Stimulated activated CD8-positive, alpha-beta memory T cell treated with anti-CD3 and anti-CD28 coated beads, Interleukin-2, amount 100 ng/mL, for 1 hour (primary cell): ENCODE measurements at places on chromosomes 1 and 21.

DNA sequence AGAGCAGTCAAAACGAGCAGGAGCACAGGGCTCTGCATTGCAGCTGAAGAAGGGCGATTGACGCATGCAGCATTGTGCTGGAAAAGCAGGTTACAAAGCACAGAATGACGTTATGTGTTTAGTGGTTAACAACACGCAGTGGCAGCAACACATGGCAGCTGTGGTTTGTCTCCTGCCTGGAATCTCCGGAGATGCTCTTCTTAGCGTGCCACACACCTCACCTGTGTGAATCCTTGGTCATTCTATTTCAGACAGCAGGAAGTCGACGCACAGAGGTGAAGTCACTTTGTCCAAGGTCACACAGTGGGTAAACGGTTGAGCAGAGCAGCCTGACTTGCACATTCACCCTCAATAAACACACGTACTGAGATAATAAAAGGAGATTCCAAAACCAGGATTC is 14.7 kb downstream of the OBSCN start:
- DNase-seq = no peak

GRCh38 chr1:32199717-32200072 is 700 bp upstream of the CCDC28B start:
- no peak for DNase-seq

GRCh38 chr1:227926216-227926791 is 21.4 kb downstream of the WNT9A start:
- DNase-seq = no peak

DNA sequence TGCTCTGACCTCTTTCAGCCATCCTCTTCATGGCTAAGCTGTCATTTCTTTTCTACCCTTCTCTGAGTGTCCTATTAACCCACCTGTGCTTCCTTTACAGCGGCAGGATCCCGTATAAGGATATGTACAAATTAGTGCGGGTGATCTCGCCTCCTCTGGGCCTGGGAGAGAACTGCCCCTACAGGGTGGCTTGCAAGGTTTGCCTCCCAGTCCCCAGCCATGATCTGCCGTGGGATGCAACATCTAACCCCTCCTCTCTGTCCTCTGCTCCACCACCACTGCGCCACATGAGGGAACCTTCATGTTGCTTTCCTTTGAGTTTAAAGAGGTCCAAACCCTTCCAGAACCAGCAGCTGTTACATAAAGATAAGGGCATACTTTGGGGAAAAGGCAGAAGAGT is 282.2 kb downstream of the ZNF648 start:
- no peak for DNase-seq

GRCh38 chr1:9654051-9654833 is 2.7 kb downstream of the PIK3CD start:
- no peak for DNase-seq

DNA sequence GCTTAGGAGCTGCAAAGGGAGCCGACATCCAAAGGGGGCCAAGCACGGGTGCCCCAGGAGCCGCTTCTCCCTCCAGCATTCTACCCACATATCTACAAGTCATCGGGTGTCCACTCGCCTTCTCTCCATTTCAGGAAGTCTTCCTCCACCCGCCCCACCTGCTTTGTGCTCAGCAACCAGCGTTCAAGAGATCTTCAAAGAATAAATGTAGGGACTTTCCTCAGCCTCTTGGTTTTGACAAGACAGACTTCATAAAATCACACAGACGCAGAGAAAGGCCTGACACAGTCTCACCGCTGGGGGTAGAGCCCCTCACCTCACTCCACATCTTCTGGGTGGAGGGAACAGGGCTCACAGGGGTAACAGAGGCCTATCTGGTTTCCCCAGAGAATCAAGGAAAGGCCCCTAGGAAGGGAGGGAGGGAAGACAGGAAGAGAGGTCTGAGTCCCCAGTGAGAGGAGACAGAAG is 49.5 kb downstream of the SSBP3 start:
- no peak for DNase-seq

DNA sequence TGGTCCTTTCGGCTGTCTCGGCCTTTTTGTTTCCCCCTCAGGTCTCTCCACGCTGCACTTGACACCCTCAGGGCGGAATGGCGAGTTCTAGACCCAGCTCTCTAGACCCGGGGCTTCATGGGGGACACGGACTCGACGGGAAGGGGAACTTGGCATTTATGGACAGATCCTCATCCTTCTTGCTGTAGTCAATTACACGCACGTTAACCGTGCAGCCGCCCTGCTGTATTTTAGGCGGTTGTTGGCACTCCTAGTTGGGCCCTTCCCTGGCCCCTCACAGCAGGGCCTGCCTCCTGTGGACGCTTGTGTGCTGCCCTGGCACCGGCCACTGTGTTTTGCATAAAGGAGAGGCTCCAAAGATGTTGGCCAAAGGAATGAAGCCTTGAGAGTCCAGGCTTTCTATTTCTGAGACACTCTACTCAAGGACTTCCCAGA is 558 bp upstream of the BTG3 start:
- DNase-seq = no peak

DNA sequence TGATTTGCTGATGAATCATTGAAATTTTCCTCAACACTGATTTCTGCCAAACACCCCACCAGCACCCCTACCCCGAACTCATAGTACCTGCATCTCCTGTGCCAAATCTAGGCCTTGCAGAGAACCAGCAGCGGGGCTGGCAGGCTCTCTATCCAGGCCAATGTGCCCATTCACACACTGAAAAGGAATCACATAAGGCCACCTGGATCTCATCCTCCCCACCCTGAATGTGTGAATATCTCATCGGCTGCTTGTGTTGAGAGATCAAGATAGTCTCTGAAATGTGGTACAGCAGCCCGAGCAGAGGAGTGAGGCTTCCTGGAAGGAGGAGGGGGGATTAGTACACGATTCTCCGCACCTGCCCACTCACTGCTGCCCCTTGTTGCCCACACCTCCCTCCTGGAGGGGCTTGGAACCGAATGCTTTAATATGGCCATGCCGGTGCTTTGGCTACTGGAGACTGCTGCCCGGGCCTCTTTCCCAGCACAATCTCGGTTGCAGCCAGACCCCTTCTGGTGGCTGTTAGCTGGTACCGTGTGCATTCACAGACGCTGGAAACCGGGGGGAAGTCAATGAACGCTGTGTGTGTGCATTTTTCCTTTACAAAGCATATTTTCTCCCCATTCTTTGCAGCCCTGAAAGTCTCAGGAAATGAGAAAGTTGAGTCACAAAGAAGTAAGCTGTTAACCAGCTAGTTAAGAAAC is 619.5 kb downstream of the MATN1 start:
- DNase-seq = no peak

DNA sequence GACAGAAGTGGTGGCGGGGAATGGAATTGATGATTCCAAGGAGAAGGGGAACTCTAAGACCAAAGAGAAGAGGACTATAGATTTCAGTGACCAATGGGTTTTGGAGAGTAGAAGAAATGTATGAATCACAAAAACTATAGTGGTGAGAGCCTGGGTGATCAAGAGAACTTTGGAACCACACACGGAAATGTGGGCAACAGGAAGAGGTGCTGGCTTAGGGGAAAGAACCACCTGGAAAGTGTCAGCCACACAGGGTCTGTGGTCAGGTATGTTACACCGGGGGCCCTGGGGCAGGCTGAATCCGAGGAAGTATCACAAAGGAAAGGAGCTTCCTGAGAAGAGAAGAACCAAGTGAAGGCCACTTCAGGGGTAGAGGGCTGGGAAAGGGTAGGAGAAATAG is 11.5 kb upstream of the CHIA start:
- no peak for DNase-seq

- DNase-seq = no peak
Measured at GRCh38 chr1:112798292-112798691, 83.2 kb upstream of the PPM1J start.

DNA sequence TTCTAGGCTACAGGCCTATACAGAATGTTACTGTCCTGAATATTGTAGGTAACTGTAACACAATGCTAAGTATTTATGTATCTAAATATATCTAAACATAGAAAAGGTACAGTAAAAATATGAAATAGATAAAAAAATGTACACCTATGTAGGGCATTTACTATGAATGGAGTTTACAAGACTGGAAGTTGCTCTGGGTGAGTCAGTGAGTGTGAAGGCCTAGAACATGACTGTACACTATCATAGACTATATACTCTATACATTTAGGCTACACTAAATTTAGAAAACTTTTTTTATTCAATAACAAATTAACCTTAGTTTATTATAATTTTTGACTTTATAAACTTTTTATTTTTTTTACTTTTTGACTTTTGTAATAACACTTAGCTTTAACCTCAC is 136.9 kb downstream of the DUSP10 start:
- no peak for DNase-seq

GRCh38 chr1:9368356-9368755 is 75.7 kb downstream of the SPSB1 start:
- no peak for DNase-seq

- no peak for DNase-seq
Measured at GRCh38 chr1:37930246-37931101, 16.4 kb downstream of the INPP5B start.

DNA sequence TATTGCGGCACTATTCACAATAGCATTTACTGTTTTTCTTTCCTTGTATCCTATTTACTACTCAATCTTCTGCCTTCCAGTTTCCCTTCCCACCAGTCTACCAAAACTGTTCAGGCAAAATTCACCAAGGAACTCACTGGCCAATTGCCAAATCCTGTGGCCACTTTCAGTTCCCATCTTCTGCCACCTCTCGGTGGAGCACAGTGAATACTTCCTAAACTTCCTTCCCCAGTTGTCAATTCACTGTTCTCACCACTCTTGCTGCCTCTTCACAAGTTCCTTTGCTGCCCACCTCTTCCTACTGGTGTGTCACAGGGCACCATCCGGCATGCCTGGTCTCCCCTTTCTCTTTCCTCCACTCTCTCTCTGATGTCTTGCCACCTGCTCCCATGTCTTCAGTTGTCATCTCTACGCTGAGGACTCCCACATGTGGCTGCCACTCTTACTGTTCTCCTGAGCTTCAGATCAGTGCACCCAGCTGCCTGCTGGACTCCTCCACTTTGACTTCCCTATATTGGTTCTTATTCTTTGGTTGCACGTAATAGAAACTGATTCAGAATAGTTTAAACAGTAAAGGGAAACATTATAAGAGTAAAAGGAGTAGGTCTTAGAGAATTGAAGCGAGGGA is 114.4 kb downstream of the PIK3R3 start:
- DNase-seq = no peak
